ENCODE measurements at places on chromosomes 2 and 18.
A peak's percentile ranks its signal among the peaks of the same experiment; 100 is the strongest.

DNA sequence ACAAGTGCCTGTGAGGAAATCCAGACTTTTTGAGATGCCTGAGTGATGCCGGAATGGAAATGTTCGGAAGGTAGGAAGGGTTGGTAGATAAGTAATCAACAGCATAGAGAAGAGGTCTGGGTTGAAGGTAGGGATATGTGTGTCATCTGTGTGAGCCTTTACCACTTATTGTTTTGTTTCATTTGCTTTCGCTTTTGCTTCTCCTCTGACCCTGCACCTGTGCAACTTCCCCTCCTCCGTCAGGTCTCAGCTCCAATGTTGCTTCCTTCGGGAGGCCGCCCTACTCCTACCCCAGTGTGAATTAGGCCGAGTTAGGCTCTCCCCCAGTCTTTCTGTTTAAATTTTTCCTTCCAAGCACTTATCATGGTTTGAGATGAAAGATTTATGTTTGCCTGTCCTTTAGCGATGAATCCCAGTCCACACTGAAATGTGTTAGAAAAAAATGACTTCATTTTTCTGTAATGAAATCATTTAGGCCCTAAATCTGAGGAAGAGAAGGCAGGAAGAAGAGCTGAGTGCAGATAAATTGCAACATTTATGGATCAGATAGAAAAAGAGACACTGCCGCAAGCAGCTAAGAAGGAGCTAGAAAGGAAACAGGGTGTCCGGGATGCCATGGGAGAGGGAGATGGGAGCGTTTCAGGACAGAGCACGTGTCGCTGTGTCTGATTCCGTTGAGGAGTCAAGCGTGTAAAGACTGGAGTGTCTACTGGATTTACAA lies 139.6 kb upstream of the PELI1 start:
- no peak for DNase-seq

DNA sequence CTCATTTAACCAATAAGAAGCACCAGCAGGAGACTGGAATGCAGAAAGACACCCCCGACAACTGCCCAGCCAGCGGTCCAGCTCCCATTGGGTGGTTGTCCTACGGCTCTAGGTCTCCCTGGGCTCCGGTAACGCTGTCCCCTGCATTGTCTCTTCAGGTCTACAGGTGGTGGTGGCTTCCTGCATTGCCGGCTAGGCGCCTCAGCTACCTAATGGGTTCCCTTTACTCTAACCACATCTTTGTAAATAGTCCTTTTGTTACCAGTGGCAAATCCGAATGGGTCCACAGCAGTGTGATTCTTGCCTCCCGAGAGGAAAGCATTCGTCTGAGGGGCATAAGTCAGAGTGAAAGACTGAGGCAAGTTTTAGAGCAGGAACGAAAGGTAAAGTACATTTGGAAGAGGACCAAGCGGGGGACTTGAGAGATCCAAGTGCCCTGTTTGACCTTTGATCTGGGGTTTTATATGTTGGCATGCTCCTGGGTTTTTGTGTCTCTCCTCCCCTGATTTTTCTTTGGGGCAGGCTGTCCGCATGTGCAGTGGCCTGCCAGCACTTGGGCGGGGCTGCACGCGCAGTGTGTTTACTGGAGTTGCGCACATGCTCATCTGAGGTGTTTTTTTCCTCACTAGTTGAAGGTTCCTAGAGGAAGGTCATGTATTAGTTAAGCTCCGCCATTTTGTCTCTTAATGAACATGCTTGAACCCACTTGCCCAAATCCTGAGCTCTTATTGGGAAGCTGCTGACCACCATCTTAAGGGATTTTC lies 11.0 kb downstream of the FABP1 start:
- no peak for DNase-seq

- peak; percentile 40 for DNase-seq
Measured at GRCh38 chr18:22282311-22283115, 113.1 kb downstream of the GATA6 start.

DNA sequence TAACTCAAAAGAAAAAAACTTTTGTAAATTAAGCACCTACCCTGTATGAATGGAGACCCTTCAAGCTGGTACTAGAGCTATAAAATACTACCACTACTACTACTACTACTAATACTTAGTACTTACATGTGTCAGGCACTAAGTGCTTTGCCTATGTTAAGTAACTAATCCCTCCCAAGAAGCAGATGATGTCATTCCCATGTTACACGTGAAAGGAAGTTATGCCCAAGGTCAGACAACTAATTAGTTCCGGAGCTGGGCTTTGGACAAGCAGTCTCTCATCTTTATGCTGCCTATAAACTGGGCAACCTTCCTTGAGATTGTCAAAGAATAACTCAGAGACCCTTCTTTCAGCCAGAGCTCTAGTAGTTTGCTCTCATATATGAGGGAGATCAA lies 13.9 kb upstream of the ATP6V1B1 start:
- no peak for DNase-seq

- DNase-seq, result no peak
Measured at GRCh38 chr2:85909005-85909404, 20.2 kb upstream of the ST3GAL5 start.

GRCh38 chr18:12106471-12106870 lies 12.8 kb downstream of the ANKRD62 start:
- DNase-seq, result no peak

GRCh38 chr2:164972216-164972615 lies 16.9 kb upstream of the SLC38A11 start:
- DNase-seq, result no peak

DNA sequence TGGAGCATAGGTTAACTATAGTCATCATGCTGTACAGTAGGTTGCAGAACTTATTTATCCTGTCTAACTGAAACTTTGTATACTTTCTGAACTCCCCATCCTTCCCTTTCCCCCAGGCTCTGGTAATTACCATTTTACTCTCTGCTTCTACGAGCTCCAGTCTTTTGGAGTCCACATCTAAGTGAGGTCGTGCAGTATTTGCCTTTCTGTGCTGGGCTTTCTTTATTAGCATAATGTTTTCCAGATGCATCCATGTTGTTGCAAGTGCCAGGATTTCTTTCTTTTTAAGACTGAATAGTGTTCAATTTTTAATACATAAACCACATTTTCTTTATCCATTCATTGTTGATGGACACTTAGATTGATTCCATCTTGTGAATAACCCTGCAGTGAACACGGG lies 464.1 kb downstream of the TGIF1 start:
- DNase-seq, result no peak

DNA sequence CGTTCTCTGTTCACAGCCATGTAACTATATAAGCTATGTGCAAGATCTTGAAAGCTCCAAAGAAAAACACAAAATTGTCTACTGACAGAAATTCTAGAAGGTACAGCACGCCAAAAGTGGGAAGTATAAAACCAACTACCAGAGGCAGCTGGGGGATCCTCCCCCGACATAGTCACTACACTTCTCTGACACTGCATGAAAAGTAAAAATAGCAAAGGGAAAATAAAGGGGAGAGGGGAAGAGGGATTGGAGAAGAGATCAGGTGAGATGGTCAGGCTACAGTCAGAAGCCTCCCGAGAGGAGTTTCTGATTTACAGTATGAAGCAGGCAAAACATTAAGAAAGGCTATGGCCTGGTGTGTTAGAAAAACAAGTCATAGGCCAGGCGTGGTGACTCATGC lies 39.8 kb upstream of the PCBP1 start:
- no peak for DNase-seq

GRCh38 chr2:101007415-101008345 lies 5.6 kb downstream of the RPL31 start:
- no peak for DNase-seq

DNA sequence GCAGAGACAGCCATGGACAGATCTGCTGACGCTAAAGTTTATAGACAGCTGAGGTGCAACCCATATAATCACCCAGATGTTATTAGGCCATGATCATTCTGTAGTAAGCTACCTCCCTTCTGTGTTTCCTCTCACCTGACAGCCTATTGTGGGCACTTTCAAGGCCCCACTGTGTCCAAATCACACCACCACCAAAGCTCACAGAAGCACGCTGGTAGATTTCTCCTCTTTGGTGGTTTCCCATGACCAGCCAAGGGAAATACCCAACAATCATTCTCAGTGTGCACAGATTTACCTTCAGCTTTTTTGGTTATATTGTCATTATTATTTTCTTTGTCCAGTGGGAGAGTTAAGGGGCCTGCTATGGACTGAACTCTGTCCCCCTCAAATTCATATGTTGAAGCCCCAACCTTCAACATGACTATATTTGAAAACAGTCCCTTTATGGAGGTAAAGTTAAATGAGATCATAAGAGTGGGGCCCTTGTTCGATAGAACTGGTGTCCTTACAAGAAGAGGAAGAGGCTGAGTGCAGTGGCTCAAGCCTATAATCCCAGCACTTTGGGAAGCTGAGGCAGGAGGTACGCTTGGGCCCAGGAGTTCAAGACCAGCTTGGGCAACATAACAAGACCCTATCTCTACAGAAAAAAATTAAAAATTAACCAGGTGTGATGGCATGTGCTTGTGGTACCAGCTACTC lies 74.0 kb upstream of the MSH6 start:
- no peak for DNase-seq

DNA sequence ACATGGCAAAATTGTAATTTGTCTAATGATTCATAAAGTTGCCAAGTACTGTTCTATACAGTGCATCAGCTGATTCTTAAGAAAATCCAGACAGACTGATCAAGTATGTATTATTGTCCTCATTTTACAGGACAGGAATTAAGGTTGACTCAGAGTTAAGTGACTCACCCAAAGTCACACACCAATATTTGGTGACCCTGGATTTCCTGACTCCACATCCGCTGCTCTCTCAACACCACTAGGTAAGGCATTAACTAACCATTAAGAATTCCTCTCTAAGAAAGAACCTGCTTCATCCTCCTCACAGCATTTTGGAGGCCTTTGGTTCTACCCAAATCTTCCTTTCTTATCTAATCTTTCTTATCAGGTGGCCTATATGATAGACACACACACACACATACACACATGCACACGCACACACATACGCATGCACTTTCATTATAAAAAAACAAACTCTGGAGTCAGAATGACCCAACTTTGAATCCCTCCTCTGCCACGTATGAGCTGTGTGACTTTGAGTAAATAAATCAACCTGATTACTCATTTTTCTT lies 150.8 kb downstream of the ANKRD44 start:
- no peak for DNase-seq

- no peak for DNase-seq
Measured at GRCh38 chr2:120685066-120685973, 50.3 kb upstream of the GLI2 start.

DNA sequence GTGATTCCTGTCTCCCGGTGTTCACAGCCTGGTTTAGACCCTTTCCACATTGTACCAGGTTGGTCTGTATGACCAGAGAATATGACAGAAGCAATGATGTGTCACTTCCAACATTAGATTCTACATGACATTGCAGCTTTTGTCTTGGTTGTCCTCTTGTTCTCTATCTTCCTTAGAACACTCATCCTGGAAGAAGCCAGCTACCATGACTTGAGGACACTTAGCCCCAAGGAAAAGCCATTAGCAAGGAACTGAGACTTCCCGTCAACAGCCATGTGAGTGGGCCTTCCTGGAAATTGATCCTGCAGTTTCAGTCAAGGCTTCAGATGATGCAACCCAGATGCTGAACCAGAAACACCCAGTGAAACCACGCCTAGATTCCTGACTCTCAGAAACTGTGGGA lies 143.3 kb downstream of the MREG start:
- no peak for DNase-seq

DNA sequence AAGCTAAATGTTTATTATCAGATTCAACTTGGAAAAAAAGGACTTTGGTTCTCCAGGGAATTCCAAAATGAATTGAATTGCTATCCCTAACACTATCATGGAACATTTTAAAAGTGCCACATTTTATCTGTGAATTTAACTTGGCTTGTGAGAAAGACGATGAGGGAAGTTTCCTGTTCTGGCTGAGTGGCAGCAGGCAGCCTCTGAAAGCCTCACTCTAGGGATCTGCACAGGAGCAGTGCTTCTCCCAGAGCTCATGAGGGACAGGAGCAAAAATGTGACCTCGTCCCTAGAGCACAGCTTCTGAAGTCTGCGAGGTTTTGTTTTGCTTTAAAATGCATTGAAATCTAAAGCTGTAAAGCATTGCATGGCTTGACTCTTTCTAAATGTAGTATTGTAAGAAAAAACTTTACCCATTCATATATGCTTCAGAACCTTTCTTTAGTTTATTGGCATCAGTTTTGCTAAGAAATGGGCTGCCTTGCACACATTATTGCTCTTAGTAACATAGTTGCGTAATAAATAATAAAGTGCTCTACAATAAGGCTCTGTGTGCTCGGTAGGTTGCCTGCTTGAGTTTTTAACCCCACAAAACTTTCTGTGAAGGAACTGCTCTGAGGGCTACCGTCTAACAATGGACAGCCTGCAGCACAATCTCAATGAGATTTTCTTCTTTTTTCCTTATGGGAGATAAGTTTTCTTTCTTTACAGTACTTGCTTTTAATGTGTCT lies 136.2 kb upstream of the CDCA7 start:
- no peak for DNase-seq

- no peak for DNase-seq
Measured at GRCh38 chr2:46298522-46299353, 1.5 kb downstream of the EPAS1 start.

DNA sequence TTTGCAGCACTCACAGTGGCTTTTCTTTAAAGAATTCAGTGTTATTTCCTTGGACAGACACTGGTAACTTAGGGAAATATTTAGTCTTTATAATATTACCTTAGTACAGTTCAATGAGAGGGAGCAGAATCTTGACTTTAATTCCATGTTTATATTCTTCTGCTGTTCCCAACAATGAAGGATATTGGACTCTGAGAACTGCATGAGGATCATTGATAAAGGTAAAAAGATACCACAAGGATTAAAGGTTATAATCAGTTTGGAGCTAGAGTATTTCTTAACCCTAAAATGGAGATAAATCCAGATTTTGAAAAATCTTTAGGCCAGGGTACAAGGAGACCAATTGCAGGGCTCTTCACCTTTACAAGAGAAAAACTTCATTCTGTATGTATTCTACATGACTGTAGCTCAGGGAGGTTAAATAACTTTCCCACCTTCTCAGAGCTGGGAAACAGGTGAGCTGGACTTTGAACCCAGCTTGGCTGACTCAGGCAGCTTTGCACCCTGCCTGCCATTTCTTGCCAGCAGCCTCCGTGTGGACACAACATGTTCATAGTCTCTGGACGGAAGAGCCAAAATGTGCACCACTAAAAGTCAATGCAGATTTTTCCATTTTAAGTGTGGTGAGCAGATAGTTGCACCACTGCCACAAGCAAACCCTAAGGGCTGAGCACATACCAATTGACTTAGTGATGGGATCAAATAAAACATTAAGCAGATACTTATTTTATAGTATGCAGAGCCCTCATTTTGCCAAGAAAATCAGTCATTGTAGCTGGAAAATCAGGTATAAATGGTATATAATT lies 26.7 kb downstream of the UPP2 start:
- no peak for DNase-seq

DNA sequence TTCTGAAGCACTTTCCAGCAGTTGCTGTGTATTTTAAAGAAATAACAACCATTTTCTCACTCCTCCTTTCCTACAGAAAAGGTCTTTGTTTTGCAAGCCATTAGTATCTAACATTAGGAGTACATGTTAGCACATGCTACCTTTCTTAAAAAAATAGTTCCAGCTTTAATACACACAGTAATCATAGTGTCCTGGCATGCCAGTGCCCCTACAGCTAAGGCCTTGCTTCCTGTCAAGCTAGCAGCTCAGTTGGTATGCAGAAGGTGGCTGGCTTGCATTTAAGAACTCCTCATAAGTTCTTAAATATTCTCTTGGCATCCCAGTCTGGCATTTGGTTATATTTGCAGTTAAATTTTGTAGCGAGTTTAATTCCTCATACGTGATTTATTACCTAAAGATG lies 141.3 kb upstream of the IL1R2 start:
- DNase-seq, result no peak

GRCh38 chr2:142681952-142682351 lies 195.5 kb upstream of the KYNU start:
- DNase-seq, result no peak

- no peak for DNase-seq
Measured at GRCh38 chr2:16553226-16553625, 112.4 kb downstream of the CYRIA start.

Data from NCI-H1048 (cell line).